ENCODE measurements at places on chromosomes 5 and 9.

- DNase-seq, result no peak
Observed at GRCh38 chr9:94584555-94584954, 9.1 kb downstream of the FBP2 start.

DNA sequence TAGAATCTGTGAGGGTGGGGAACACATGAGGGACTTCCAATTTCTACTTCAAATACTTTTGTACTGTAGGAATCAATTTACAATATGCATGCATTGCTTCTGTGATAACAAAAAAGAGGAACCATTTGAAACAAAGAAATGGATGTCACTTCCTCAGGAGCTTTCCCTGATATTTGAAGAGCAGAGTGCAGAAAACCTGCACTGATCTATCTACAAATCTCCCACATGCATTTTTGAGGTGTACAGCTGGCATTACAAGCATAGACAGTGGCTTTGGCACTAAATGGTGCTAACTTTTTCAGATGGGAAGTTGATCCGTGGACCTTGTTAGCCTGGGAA lies 27.7 kb downstream of the YIPF5 start:
- no peak for DNase-seq

DNA sequence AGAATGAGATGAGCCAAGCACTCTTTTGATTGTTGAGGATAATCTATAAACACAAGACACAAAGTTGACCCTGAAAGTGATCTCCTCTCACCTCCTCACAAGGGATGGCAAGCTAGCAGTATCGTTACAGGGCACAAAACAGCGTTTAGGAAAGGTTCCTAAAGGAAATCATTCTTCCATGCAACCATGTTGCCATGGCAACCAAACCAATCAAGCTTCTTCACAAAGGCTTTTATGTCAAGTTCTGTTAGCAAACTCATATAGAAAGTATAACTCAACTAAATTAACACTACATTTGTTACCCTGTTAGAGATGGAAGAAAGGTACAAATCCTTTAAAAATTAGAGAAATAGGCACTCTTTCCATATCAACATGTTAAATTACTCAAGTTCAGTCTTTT lies 1016.8 kb upstream of the DMAC1 start:
- peak; percentile 64 for DNase-seq

GRCh38 chr5:1842004-1842819 lies 40.5 kb downstream of the IRX4 start:
- no peak for DNase-seq

DNA sequence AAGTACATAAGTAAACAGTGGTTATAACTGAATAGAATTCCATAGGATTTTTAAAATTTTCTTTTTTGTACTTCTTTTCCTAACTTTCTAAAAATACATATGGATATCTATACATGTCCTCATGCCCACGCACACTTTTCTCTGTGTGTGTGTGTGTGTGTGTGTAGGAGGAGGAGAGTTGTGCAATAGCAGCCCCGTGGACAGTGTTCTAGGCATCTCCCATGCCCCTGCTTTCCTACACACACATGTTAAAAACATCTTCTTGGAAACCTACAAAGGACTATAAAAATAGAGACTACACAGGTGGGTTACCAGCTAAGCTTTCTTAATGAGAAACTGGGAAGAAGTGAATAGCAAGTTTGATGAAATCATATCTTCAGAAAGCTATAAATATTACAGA lies 19.8 kb upstream of the HEXB start:
- DNase-seq, result no peak

- DNase-seq, result no peak
Observed at GRCh38 chr9:136719195-136719880, 7.0 kb downstream of the DIPK1B start.

DNA sequence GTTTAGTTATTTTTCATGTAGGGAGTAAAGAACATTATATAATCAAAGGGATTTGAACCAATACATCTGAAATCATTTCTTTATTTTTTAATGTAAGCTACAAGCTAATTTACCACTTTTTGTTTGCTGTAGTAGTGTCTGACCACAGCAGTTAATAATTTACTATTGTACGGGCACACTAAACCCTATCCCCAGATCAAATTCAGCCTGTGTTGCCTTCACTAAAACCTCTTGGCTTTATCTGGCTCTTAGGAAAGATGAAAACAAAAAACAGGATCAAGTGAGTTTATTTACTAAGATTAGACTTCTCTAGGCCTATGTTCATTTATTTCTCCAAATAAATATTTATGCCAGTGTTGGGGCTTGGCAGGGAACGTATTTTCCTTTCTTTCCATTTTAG lies 384.1 kb downstream of the EBF1 start:
- DNase-seq, result no peak

DNA sequence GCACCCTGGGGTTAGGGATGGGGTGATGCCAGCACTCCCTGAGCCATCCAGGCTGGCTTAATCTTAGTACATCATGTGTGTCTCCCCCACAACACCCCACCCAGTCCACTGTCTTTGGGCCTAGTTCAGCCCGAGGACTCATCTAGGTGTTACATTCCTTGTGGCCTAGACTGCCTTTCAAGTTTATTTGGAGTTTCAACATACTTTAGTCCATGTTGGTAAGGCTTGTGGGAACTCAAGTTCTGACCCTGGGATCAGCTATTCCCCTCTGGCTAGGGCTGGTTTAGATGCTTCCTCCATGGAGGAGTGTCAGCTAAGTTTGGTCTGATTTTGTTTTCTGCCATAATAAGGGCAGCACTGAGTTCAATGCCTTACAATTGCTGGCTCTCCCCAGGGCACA lies 302.4 kb downstream of the SMARCA2 start:
- no peak for DNase-seq

DNA sequence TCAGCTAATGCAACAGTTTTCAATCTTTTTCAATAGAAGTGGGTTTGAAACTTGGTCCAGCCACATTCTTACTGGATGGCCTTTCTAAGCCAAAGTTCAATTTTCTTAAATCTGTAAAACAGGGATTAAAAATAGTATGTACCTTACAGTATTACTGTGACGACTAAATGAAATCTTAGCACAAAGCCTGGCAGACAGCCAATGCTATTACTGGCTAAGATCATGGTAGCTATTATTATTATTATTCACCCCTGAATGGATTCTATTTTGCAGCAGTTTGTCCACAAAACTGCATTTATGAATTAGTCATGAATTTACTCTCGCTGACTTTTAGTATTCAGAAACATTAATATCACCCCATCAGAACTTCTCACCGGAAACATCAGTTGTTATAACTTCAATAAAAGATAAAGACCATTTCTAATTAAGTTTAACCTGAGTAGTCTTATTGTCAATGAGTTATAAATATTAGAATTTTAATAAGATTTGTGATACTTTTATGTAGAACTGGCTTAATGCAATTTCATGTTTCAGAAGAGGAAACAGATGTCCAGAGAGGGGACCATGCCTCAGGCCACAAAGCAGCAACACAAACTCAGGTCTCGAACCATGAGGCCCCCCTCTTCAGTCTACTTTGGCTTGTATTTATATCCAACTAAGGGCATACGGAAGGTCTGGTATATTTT lies 468.2 kb downstream of the ARHGEF28 start:
- DNase-seq, result no peak

DNA sequence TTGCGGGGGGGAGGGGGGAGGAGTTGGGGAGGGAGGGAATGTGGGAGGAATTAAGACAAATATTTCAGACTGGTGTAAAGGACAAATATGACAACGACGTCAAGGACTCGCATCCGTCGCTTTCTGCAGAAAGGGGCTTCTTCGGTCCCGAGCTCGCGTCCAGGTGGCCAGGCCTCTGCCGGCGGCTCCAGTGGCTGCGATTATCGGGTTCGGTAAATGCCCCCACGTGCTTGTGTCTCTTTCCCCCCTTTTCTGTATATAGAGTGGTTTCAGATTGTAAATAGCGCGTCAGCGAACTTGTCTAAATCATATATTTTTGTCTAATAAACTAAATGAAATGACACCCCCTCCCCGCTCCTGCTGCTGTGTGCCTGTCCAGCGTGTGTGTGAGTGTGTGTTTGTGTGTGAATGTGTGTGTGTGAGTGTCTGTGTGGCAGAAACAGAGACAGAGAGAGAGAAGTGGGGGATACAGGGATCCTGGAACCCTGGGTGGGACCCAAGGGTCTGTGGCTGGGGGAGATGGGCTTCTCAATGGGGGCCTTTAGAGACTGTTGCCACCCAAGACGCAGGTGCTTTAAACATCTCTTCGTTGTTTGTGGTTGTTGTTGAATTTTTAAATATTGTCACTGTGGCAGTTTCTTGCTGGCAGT lies 5.6 kb downstream of the IRX1 start:
- no peak for DNase-seq

GRCh38 chr5:2487152-2487763 lies 264.2 kb downstream of the IRX2 start:
- DNase-seq, result no peak

DNA sequence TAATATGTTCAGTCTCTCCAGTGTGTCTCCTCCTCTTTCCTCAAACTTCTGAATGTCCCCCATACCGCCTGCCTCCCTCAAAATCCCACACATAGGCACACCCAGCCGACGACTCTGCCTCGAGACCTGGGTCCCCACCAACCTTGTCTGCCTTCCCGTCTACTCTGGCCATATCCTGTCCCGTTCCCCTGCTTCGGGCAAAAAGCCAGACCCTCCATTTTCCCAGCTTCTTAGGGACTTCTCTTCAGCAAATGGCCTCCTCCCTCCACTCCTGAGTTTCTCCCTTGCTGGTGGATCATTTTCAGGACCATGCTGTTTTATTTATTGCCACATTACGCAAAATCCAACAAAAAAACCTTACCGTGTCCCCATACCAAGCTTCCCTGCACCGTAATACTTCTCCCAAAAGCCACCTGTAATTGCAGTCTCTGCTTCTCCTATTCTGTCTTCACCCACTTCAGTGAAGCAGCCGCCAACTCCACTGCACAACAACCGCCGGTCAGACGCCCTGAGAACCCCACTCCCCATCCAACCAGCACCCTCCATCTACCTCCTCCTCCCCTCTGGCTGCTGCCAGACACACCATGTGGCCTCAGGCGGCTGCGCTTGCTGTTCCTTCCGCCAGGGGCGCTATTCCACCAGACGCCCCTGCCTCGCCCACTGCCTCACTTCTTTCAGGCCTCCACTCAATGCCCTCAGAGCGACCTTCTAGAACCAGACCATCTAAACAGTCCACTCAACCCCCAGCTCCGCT lies 117.0 kb downstream of the TRPM6 start:
- DNase-seq, result no peak

DNA sequence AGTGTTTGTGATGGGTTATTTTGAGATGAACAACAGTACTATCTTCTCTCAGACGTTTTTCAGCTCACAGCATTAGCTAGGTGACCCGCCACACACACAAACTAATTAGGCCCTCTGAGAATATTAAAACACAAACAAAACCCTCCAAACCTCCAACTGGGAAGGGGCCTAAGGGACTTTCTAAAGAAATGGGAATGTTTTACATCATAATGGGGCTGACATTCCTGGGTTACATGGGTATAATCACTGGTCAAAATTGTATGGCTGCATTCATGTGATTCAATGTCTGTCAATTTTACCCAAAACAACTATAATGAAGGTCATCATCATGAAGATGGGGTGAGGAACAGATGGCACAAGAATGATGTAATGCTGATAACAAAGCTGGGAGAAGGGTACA lies 59.6 kb downstream of the SPTLC1 start:
- DNase-seq, result no peak

DNA sequence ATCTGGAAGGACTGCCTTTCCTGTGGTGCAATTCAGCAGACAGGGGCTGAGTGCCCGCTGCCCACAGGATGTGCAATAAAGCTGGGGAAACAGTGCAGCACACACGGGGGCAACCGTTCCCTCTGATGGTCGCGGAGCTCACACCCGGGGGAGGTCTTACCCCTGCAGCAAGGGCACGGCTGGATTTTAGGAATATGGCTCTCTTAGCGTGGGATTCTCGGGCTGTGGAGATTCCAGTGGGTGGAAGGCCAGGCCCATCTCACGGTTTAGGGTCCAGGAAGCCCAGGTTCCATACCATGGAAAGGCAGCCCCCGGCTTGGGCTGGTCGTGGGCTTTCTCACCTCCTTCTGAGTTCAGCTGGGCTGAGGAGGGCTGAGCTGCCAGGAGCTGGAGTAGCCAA lies 244.1 kb downstream of the MED10 start:
- DNase-seq, result no peak

GRCh38 chr5:9545136-9545991 lies 511 bp downstream of the SEMA5A start:
- no peak for DNase-seq

- no peak for DNase-seq
Observed at GRCh38 chr9:86304236-86304730, 21.9 kb upstream of the ISCA1 start.

- DNase-seq, result peak; percentile 8
Observed at GRCh38 chr9:84697509-84698114, 28.1 kb downstream of the NTRK2 start.

GRCh38 chr9:122777935-122778627 lies 10.7 kb upstream of the OR5C1 start:
- DNase-seq, result no peak

DNA sequence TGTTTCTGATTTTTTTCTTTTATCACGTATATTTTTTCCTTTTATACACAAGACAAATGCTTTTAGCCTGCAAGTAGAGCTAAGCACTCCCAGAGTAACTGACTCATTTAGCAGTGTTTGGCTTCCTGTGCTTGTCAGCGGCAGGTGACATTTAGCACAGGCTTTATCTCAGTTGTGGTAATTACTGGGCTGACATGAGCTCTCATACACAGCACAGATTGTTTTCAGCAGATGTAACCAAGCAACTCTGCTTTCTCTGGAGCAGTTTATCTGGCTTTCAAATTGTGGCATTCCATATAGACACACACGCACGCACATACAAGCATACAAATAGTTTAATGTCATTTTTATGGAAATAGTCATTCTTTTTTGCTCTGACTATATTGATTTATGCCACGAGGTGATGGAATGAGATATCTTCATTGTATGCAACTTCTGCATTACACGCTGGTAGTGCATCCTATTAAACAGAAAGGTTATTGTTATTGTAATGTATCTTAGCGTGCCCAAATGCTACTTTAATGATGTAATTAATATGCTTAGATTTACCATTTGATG lies 379.0 kb upstream of the GRAMD2B start:
- peak; percentile 91 for DNase-seq

- DNase-seq, result no peak
Observed at GRCh38 chr5:135222171-135222681, 176.8 kb downstream of the MACROH2A1 start.

- DNase-seq, result no peak
Observed at GRCh38 chr9:132583584-132584304, 1.3 kb downstream of the BARHL1 start.

DNA sequence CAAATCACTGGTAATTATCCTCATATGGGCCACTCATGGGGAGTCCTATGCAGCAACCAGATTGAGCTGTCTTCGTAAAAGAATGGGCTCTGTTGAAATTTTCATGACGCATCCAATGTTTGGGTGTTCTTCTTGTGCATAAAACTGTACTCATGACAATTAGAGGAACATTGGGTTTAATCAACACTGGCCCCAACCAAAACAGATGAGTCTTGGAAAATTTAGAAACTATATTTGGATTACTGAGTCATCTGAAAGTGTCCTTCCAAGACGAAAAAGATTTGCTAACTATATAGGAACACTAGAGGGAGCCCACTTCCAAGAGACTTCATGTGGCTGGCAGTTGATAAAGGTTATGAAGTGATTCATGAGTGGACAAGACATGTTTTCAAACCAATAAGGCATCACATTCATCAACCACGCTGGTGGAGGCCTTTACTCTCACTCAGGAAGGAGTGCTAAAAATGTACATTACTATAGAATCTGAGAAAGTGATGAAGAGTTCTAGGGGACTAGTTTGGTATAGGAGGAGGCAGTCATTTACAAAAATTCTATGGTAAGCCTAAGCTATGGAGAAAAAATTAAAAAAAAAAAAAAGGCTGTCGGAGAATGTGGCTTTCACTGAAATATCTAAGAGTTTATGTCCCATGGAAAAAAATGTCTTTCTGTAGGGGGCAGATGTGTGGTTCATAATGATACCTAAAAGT lies 313.5 kb downstream of the PRDM9 start:
- peak; percentile 17 for DNase-seq

- DNase-seq, result no peak
Observed at GRCh38 chr5:107792940-107793339, 122.2 kb upstream of the EFNA5 start.

Data from DMS153 (cell line).